ENCODE measurements at places on chromosomes 1 and 21.

DNA sequence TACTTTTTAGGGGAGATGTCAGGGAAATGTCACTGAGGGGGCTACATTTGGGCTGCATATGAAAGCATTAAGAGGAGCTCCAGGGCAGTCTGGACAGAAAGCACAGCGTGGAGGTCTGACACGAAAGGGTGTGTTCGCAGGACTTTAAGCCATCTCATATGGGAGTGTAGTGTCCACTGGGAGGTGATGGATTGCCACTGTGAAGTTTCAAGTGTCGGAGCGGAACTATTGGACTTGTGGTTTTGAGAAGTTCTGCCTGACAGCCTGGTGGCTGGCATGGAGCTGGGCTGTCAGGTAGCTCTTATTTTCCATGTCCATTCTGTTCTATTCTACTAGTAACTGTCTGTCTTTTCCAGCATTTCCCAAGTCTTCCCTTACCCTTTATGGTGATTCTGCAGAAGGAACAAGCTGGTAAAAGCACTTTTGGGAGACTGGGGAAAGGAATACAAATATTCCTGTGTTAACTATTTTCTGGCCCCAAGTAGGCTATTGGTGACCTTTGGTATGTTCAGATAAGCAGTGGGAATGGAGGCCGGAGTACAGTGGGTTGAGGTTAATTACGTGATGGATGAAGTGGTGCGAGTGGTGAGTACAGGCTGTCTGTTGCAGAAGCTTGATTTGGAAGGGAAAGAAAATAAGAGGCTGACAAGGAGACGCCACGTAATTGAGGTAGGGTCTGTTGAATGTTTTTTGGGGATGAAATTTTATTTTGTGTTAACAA lies 19.3 kb downstream of the B3GALT5 start:
- DNase-seq: no peak

GRCh38 chr1:115135681-115136080 lies 46.4 kb upstream of the TSPAN2 start:
- DNase-seq: no peak

DNA sequence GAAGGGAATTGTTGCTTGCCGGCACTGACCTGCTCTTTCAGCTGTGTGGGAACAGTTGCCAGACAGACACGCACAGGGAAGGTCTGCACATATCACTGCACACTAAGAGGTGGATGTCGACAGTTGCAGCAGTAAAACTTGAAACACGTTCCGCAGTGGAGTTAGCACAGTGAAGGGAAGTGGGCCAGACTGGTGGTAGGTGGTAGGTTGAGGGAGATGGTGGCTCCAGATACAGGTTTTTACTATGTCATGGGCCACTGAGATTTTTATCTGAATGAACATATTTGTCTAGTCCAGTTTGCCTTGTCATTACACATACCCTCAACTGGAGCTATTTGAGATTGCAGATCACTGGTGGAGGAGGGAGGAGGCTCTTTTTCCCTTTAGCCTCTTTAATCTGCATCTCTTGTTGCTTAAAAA lies 13.5 kb downstream of the MRPS6 start:
- no peak for DNase-seq

DNA sequence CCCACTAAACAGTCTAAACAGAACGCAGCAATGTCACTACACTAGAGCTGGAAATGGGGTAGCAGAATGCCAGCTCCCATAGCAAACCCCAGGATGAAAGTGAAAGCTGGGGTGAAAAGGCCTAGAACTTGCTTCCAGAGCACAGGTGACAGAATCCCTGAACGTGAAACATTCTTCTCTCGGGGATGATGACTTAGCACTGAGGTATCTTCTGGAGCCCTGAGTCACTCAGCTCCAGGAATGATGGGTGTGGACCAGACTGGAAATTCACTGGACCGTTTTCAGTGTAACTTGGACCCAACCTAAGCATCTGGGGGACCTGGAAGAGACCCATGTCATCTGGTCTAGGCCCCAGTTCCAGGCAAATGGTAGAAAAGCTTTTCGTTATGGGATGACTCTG lies 108.9 kb downstream of the CDC7 start:
- DNase-seq: no peak

- DNase-seq: no peak
Measured at GRCh38 chr21:38930853-38931252, 125.1 kb downstream of the ETS2 start.

DNA sequence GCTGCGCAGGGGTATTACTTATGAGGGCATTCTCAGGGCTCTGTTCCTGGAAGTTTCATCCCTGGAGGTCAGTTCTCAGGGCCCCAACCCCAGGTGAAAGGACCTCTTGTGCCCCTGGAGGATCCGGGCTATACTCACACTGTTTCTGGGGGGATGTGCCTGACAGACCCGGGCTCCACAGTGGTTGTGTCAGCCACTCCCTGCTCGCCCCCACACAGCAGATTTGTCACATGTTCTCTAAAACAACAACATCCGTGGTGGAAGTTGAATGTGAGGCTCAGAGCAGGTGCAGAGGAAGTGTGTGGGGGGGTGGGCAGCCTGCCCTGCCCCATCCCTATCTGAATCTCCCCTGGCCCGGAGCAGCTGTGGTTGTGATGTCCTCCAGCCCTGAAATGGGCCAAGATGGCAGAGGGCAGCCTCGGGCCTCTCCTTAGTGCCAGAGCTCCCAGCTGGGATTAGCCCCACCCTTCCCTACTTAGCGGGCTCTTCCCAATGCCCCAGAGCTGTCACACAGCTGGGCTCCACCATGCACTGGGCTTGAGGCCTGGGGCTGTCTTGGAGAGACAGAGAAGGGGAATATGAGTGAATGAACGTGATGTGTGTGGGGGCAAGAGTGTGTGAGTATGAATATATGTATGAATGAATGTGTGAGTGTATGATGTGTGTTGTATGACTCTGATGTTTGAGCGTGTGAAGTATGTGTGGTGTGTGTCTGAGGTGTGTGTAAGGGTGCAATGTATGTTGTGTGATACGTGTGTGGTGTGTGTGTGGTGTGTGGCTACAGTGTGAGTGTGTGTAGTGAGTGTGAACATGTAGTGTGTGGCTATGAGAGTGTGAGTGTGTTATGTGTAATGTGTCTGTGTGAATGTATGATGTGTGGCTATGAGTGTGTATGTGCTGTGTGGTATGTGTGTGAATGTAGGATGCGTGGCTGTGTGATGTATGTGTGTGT lies 1.5 kb upstream of the FCMR start:
- DNase-seq: peak; percentile 51

DNA sequence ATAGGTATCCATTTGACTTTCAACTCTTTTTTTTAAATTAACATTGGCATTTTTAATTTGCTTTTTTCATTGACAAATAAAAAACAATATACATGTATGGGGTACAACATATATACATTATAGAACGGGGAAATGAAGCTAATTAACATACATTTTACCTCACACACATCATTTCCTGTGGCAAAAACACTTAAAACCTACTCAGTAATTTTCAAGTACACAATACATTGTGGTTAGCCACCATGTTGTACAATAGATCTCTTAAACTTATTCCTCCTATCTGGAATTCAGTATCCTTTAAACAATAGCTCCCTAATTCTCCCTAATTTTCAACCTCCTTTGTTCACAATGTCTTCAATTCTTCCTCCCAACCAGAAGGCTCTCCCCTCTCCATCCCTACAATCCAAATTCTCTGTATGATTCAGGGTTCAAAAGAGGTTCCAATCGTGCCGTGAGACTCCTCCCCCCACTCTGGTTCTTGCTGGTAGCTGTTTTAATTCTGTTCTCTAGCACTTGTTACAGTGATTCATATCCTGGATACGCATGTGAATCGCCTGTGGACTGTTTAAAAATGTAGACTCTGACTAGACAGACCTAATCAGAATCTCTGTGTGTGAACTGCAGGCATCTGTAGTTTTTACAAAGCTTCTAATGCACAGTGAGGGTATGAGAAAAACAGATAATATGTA lies 87.6 kb upstream of the DUSP10 start:
- peak; percentile 17 for DNase-seq

- DNase-seq: no peak
Measured at GRCh38 chr1:56457756-56458375, 121.5 kb downstream of the PLPP3 start.

- DNase-seq: no peak
Measured at GRCh38 chr1:38073534-38074301, 27.1 kb upstream of the POU3F1 start.
